ENCODE measurements at places on chromosomes 5 and 9.

DNA sequence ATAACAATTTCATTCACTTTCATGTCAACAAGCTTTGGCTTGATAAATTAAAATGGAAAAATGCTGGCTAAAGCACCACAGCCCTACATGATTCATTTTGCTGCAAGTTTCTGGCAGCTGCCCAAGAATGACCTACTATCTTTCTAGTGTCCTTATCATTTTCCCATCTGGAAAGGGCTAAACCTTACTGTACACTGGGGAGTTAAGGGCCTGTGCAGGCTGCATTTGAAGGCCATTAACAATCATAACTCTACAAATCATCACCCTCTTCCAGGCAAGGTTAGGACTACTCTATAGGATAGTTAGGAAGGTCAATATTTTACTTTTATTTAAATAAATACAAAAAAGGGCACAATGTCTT lies 579.7 kb upstream of the ZNF608 start:
- no peak for DNase-seq

- DNase-seq: no peak
These were observed 5.5 kb downstream of the IFNA8 start for GRCh38 chr9:21414220-21414940.

GRCh38 chr9:79143211-79143610 lies 428.6 kb upstream of the TLE4 start:
- DNase-seq: no peak

- DNase-seq: no peak
These were observed 6.1 kb downstream of the RPS14 start for GRCh38 chr5:150443242-150444075.

DNA sequence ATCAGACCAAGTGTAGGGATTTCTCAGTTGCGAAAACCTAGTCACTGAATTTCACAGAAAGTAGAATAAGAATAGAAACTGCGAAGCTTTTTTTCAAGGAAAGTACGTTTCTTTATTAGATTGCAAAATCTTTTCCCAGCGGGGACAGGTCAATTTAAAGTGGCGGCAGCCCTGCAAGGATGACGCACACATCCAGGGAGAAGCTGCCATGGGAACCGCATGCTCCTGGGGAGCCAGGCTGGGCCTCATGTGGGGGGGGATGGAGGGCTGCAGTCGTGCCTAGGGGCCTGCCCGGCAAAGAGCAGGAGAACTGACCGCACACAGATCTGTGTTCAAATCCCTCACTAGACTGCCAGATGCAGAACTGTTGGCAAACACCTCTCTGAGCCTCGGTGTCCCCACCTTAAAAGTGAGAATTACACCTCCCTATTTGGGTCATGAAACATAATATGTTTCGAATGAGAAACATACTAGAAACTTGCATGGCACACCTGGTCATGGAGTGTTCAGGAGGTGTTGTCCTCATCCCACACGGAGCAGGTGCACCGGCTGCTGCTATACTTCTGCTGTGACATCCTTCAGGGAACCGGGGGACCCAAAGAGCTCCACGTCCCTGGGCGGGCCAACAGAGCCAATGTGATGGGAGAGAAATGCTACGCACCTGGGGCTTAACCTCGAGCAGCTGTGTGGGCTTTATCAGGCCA lies 127.8 kb upstream of the PHYKPL start:
- DNase-seq: no peak

All from ovary (tissue), 10 donors.